Chondrocyte (in vitro differentiated cells): ENCODE measurements at places on chromosomes 13 and 19. TPM values are rescaled to one million over a fixed set of nuclear protein-coding genes. Genes with fewer than 3 reads are reported as not detected.

DNA sequence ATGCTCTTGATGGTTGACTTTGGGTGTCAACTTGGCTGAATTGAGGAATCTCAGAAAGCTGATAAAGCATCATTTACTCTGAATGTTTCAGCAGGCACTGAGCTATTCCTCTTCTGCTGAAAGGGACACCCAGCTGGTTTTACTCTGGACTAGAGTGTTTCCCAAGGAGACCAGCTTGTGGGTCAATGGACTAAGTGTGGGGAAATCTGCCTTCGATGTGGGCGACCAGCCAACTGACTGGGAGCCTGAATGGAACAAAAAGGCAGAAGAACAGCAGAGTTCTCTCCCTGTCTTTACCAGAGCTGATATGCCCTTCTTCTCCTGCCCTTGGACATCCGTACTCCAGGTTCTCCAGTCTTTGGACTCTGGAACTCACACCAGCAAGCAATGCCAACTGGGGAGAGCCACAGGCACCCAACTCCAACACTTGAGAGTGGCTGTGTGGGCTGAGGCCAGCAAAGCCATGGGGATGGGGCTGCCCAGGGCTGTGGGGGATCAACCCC, 32.2 kb downstream of the MRPL57 start:
- DNase-seq, result no peak
- H3K4me3 ChIP-seq, result no peak overlapping the region
- H3K4me1 ChIP-seq, result no peaks in the 10 kb centered on the region
- peaks cover 3% of the 10 kb centered on the region for H3K36me3 ChIP-seq

Gene MEGF8
- total RNA-seq, result 48.1 to 54.4 TPM (median 49.5 TPM) in 3 replicates

DNA sequence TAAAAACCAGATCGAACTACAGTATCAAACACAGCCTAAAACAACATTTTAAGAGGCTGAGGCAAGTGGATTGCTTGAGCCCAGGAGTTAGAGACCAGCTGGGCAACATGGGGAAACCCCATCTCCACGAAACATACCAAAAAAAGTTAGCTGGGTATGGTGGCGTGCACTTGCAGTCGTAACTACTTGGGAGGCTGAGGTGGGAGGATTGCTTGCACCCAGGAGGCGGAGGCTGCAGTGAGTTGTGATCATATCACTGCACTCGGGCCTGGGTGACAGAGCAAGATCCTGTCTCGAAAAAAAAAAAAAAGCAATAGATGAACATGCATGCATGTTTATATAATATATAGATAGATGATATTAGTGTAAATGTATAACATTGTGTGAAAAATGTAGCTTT, 5.2 kb upstream of the MRPS31 start:
- H3K36me3 ChIP-seq, result no peaks in the 10 kb centered on the region
- no peak for DNase-seq
- H3K27ac ChIP-seq, result no peak overlapping the region
- no peak overlapping the region for H3K4me3 ChIP-seq
- no peaks in the 10 kb centered on the region for H3K27me3 ChIP-seq
- H3K4me1 ChIP-seq, result peaks cover 12% of the 10 kb centered on the region

Gene TYK2
- 94.4 to 132 TPM (median 104 TPM) in 3 replicates for total RNA-seq

- peaks cover 15% of the 10 kb centered on the region for H3K4me1 ChIP-seq
- H3K27me3 ChIP-seq, result no peaks in the 10 kb centered on the region
- H3K4me3 ChIP-seq, result no peak overlapping the region
- H3K36me3 ChIP-seq, result no peaks in the 10 kb centered on the region
These were observed 78.1 kb downstream of the PCDH9 start for GRCh38 chr13:67152085-67152484.

Gene AKAP11
- total RNA-seq, result 34.3 to 38.3 TPM (median 34.9 TPM) in 3 replicates

GRCh38 chr13:113982296-113982661, 8.4 kb upstream of the C13orf46 start:
- H3K27ac ChIP-seq, result no peak overlapping the region
- DNase-seq, result peak; percentile 77
- no peaks in the 10 kb centered on the region for H3K27me3 ChIP-seq
- peaks cover 22% of the 10 kb centered on the region for H3K4me1 ChIP-seq
- H3K4me3 ChIP-seq, result no peak overlapping the region

- H3K27me3 ChIP-seq, result no peaks in the 10 kb centered on the region
- no peak overlapping the region for H3K27ac ChIP-seq
- peaks cover 8% of the 10 kb centered on the region for H3K4me1 ChIP-seq
- DNase-seq, result no peak
- no peak overlapping the region for H3K4me3 ChIP-seq
- peaks cover 7% of the 10 kb centered on the region for H3K36me3 ChIP-seq
These were observed 83.4 kb downstream of the UBL3 start for GRCh38 chr13:29767006-29767405.

Gene CERS4
- total RNA-seq, result 16.3 to 26.0 TPM (median 24.7 TPM) in 3 replicates

GRCh38 chr19:38650911-38651584, 3.6 kb downstream of the ACTN4 start:
- H3K36me3 ChIP-seq, result peaks cover 16% of the 10 kb centered on the region
- no peak for DNase-seq
- H3K27me3 ChIP-seq, result no peaks in the 10 kb centered on the region
- H3K4me3 ChIP-seq, result peak overlapping the region; percentile 100
- peaks cover 71% of the 10 kb centered on the region for H3K4me1 ChIP-seq
- H3K27ac ChIP-seq, result peak overlapping the region; percentile 99

DNA sequence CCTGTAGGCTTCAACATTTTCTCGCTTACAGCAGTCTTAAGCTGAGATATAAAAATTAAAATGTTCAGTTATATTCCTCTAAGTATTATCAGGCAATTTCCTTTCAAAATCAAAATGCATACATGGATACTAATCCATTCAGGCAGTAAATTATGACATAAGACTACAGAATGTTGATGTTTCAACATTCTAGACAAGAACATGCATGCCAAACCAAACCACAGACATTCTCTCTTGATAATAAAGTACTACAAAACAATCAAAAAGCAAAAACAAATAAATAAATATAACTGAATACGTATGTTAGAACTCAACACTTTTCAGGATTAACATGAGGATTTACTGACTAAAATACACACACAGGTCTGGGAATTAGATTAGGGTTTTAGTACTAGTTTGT, 7.7 kb downstream of the DIS3 start:
- no peak overlapping the region for H3K27ac ChIP-seq
- H3K4me3 ChIP-seq, result no peak overlapping the region
- H3K27me3 ChIP-seq, result no peaks in the 10 kb centered on the region
- H3K36me3 ChIP-seq, result peaks cover 38% of the 10 kb centered on the region
- DNase-seq, result no peak
- H3K4me1 ChIP-seq, result peaks cover 9% of the 10 kb centered on the region

- DNase-seq, result no peak
- H3K4me3 ChIP-seq, result no peak overlapping the region
- no peaks in the 10 kb centered on the region for H3K27me3 ChIP-seq
- H3K36me3 ChIP-seq, result no peaks in the 10 kb centered on the region
- peaks cover 19% of the 10 kb centered on the region for H3K4me1 ChIP-seq
These were observed 250 bp downstream of the SPRY2 start for GRCh38 chr13:80340651-80341100.

- peaks cover 4% of the 10 kb centered on the region for H3K36me3 ChIP-seq
- H3K27ac ChIP-seq, result peak overlapping the region; percentile 90
- H3K27me3 ChIP-seq, result no peaks in the 10 kb centered on the region
- H3K4me3 ChIP-seq, result peak overlapping the region; percentile 95
- peaks cover 26% of the 10 kb centered on the region for H3K4me1 ChIP-seq
These were observed 1.4 kb downstream of the MAP2K2 start for GRCh38 chr19:4122480-4122879.

- H3K36me3 ChIP-seq, result no peaks in the 10 kb centered on the region
- no peak overlapping the region for H3K27ac ChIP-seq
- peaks cover 6% of the 10 kb centered on the region for H3K4me1 ChIP-seq
- no peak for DNase-seq
- H3K27me3 ChIP-seq, result no peaks in the 10 kb centered on the region
These were observed 12.7 kb upstream of the RCBTB2 start for GRCh38 chr13:48545608-48546007.

- H3K27me3 ChIP-seq, result no peaks in the 10 kb centered on the region
- no peak overlapping the region for H3K27ac ChIP-seq
- H3K4me1 ChIP-seq, result peaks cover 14% of the 10 kb centered on the region
- H3K4me3 ChIP-seq, result no peak overlapping the region
- no peak for DNase-seq
These were observed 103.4 kb downstream of the LHFPL6 start for GRCh38 chr13:39499604-39500003.

Gene ZSCAN4
- not detected in 3 replicates for total RNA-seq

- peaks cover 4% of the 10 kb centered on the region for H3K4me1 ChIP-seq
- no peak overlapping the region for H3K4me3 ChIP-seq
- no peaks in the 10 kb centered on the region for H3K27me3 ChIP-seq
- no peak overlapping the region for H3K27ac ChIP-seq
- DNase-seq, result no peak
These were observed 13.5 kb downstream of the NDUFA11 start for GRCh38 chr19:5890099-5890498.

Gene ZNF599
- total RNA-seq, result 3.9 to 8.8 TPM (median 4.8 TPM) in 3 replicates

Gene CGB8
- 1.7 to 3.1 TPM (median 2.4 TPM) in 3 replicates for total RNA-seq

Gene IQCN
- total RNA-seq, result 1.6 to 4.0 TPM (median 2.4 TPM) in 3 replicates

- H3K4me1 ChIP-seq, result peaks cover 16% of the 10 kb centered on the region
- H3K36me3 ChIP-seq, result peaks cover 5% of the 10 kb centered on the region
- H3K27me3 ChIP-seq, result no peaks in the 10 kb centered on the region
- no peak for DNase-seq
- no peak overlapping the region for H3K4me3 ChIP-seq
- no peak overlapping the region for H3K27ac ChIP-seq
These were observed 54.8 kb downstream of the DGKH start for GRCh38 chr13:42102961-42103865.

Gene CFAP97D2
- not detected in 3 replicates for total RNA-seq

- no peak overlapping the region for H3K4me3 ChIP-seq
- peaks cover 13% of the 10 kb centered on the region for H3K4me1 ChIP-seq
- H3K27me3 ChIP-seq, result peaks cover 17% of the 10 kb centered on the region
These were observed 16.1 kb upstream of the DHRS12 start for GRCh38 chr13:51820016-51820597.

Gene ZNF77
- 2.9 to 4.1 TPM (median 3.6 TPM) in 3 replicates for total RNA-seq

GRCh38 chr13:77859450-77859849, 59.2 kb downstream of the EDNRB start:
- no peaks in the 10 kb centered on the region for H3K36me3 ChIP-seq
- H3K4me1 ChIP-seq, result no peaks in the 10 kb centered on the region
- H3K4me3 ChIP-seq, result no peak overlapping the region
- DNase-seq, result no peak
- H3K27me3 ChIP-seq, result peaks cover under 1% of the 10 kb centered on the region

- H3K27ac ChIP-seq, result no peak overlapping the region
- no peaks in the 10 kb centered on the region for H3K27me3 ChIP-seq
- peaks cover 16% of the 10 kb centered on the region for H3K4me1 ChIP-seq
- H3K4me3 ChIP-seq, result no peak overlapping the region
- peaks cover 7% of the 10 kb centered on the region for H3K36me3 ChIP-seq
These were observed 84.7 kb downstream of the DLEU7 start for GRCh38 chr13:50758796-50759195.

DNA sequence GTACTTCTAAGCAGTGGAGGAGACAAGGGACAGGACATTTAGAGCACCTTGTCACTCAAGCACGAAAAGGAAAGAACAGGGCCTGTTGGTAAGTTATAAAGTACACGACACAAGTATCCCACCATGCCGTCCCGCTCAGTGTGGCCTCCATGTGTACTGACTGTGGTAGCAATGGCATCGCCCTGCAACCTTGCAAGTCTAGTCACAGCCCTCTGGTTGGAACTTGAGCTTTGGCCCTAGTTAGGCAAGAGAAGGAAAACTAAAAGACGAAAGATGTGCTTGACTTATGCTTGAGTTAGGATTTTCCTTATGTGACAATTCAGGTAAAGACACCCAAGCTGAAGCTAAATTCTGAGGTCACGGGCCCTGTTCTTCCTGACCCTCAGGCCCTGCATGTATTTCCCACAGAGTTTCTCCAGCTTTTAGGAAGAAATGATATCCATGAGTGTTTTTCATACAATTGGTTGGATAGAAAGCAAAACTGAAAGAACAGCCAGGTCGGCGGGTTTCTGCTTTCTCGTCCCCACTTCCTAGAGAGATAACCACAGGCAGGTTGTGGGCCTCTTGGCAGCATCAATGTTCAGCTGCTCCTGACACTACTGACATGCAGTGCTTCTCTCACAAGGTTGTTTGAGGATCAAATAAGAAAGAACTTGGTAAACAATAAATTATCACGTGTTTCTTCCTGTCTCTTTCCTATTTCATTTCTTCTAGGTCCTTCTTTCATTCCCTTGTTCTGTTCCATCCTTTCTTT, 216.2 kb downstream of the IRS2 start:
- no peak overlapping the region for H3K4me3 ChIP-seq
- no peaks in the 10 kb centered on the region for H3K27me3 ChIP-seq
- no peak for DNase-seq
- no peak overlapping the region for H3K27ac ChIP-seq
- H3K4me1 ChIP-seq, result peaks cover 8% of the 10 kb centered on the region

Gene FFAR3
- total RNA-seq, result not detected in 3 replicates

Gene PSG4
- total RNA-seq, result 0.60 TPM in 1 of 3 replicates, not detected in the others

Gene RDH8
- total RNA-seq, result not detected in 3 replicates

Gene GCDH
- 13.2 to 21.3 TPM (median 14.4 TPM) in 3 replicates for total RNA-seq

Gene MAMSTR
- 1.6 to 2.9 TPM (median 1.7 TPM) in 3 replicates for total RNA-seq

Gene ZNF132
- total RNA-seq, result 1.5 to 1.8 TPM (median 1.6 TPM) in 3 replicates

DNA sequence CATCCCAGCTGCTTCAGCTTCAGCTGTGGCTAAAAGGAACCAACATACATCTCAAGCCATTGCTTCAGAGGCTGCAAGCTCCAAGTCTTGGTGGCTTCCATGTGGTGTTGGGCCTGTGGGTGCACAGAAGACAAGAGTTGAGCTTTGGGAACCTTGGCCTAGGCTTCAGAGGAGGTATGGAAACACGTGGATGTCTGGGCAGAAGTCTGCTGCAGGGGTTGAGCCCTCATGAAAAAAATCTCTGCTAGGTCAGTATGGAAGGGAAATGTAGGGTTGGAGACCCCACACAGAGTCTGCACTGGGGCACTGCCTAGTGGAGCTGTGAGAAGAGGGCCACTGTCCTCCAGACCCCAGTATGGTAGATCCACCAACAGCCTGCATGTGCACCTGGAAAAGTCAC, 279.3 kb downstream of the MZT1 start:
- H3K27ac ChIP-seq, result no peak overlapping the region
- DNase-seq, result no peak
- no peaks in the 10 kb centered on the region for H3K4me1 ChIP-seq
- peaks cover 6% of the 10 kb centered on the region for H3K27me3 ChIP-seq
- no peaks in the 10 kb centered on the region for H3K36me3 ChIP-seq
- no peak overlapping the region for H3K4me3 ChIP-seq

- no peak for DNase-seq
- peak overlapping the region; percentile 79 for H3K27ac ChIP-seq
- H3K4me3 ChIP-seq, result no peak overlapping the region
- peaks cover 45% of the 10 kb centered on the region for H3K4me1 ChIP-seq
These were observed 6.7 kb downstream of the ZNF708 start for GRCh38 chr19:21322528-21322927.
